Stimulated activated CD8-positive, alpha-beta memory T cell treated with anti-CD3 and anti-CD28 coated beads, Interleukin-4, amount 100 ng/mL, for 48 hours (primary cell): ENCODE measurements at places on chromosomes 6 and 20.
A peak's percentile ranks its signal among the peaks of the same experiment; 100 is the strongest.

GRCh38 chr6:10419749-10420545, 5.1 kb upstream of the TFAP2A start:
- DNase-seq, result no peak

DNA sequence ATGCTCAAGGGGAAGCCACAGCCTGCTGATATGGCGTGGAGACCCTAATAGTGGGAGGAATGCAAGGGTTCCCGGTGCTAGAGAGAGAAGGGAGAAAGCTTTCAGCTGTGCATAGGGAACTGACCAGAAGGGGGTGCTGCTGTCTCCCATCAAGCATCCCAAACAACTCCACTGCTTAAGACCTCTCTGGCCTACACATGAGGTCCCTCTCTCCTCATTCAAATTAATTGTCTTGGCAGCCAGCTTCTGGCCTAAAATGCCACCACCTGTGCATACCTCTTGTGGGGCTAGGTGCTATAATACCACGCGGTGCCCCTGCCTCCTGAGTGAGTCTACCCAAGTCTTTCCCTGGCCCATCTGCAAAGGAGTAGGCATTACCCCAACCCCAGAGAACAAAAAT, 14.5 kb downstream of the ADISSP start:
- peak; percentile 74 for DNase-seq

DNA sequence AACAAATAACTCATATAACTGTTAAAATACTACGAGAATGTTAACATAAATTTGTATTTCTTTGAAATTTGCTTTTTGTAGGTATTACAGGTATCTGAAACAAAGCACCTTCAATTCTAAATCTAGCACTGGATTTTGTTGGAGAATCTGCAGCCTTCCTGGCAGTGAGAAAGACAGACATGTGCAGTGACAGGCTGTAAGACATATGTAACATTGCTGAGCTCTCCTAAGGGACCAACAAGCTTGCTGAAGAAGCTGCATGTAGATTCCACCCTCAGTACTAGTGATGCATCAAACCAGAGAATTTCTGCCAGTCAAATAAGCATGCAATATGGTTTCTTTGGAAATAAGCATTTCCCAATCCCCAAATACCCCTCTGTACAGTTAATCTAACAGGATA, 20.5 kb upstream of the KIAA1586 start:
- no peak for DNase-seq

- no peak for DNase-seq
These were observed 54.7 kb downstream of the SLC22A2 start for GRCh38 chr6:160203953-160204352.

DNA sequence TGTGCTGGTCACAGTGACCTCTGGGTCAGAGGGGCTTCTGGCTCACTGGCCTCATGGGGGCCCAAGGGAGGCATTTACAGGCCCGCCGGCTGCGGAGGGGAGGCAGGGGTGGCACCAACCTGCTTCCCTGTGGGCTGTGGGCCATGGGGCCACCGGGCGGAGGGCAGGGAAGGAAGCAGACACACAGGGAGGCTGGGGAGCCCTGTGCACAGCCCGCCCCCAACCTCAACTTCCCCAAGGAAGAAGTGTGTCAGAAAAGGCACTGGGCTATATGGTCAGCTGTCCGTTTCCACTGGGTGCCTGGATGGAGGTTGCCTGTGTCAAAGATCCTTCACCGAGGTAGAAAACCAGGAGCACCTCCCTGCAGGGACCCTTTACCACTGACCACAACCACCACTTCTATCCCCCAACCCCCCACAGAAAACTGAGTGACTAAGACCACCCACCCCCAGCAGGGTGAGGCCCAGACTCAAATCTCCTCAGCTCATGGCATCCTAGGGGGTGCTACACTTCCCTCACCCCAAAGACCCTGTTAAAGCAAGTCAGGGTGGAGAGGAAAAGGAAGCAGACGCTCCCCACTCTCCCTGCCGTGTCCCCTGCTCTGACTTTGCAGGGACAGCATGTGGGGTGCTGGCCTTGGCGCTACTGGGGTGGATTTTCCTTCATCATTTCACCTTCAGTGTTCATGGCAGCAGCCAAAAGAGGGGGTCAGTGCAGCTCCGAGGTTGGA, 5.6 kb downstream of the CST3 start:
- DNase-seq, result no peak

DNA sequence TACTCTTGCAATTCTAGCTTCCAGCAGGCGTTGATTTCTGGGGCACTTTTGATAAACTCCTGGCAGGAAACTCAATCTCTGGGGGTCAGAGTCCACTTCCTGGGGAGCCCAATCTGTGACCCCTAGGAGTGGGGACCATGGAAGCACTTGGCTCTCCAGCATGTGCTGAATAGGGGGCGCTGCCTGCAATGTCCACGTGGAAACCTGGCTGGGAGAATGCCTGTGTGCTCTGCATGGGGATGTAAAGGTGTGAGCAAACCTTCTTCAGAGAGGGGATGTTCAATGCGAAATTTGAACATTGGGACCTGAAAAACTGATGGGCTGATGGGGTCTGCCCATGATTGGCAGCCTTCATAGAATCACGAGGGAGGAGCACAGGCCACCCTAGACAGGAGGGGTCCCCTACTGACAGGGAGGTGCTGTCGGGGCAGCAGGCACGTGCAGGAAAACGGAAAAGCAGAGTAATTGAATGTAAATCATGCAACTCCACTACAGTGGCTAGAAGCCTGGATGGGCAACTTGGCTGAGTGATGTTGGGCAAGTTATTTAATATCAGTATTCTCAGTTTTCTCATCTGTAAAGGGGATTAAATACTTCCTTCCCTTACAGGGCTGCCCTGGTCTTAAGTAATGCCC, 47.8 kb downstream of the CEP43 start:
- DNase-seq, result no peak
